ENCODE measurements at places on chromosomes 2 and 18. TPM values are rescaled to one million over a fixed set of nuclear protein-coding genes. Genes with fewer than 3 reads are reported as not detected.
A peak's percentile ranks its signal among the peaks of the same experiment; 100 is the strongest.

ATOH8 gene
- total RNA-seq, result 12.7 TPM

- peak; percentile 47 for DNase-seq
Measured at GRCh38 chr18:42028247-42028832, 73.3 kb downstream of the PIK3C3 start.

CACNB4 gene
- 0.30 TPM for total RNA-seq

GRCh38 chr2:152445791-152446201, 110.8 kb downstream of the FMNL2 start:
- peak; percentile 56 for DNase-seq

DNA sequence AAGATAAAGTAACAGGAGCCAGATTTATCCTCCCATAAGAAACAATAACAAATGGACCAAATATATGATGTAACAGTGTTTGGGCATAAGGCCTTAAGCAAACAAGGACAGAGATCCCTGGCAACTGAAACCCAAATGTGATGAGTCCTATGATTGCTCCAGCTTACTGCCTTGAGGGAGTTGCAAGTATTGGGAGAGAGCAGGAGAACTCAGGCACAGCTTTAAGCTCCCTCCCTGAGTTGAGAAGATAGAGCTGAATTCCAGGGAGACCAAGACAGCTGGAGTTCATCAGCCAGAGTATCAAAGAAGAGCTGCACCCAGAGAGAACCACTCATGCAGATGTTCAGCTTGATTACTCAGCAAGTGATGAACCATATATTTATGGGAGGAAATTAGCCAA, 814.5 kb upstream of the RAB6C start:
- DNase-seq, result no peak

- no peak for DNase-seq
Measured at GRCh38 chr2:68250652-68251186, 1.6 kb downstream of the PPP3R1 start.

SH3RF3 gene
- total RNA-seq, result 9.4 TPM

DNA sequence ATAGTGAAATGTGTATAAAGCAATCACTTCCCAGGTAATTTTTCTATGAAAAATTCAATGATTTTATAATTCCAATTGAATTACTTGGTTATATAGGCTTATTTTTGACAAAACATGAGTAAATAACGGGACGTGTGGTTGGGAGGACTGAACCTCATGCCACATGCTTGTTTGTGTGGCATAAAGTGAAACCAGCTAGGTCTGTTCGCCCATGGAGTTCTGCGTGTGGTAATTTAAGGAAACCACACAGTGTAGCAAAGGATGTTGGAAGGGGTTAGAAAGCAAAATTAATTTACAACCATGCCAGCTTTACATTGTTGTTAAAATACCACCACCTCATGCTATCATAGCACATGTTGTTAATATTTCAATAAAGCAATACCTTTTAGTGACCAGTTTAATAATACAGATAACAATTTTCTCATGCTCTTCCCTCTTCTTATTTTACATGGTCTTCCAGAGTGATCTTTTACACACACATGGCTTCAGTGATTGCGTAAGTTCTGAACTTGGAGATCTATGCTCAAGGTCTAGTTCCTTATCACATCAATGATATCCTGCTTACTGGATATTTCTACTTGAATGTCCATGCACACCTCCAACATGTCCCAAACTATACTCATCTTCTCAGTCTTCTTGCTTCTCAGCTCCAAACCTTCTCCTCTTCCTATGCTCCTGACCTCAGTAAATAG, 156.4 kb upstream of the ITGA4 start:
- DNase-seq, result no peak

CDH7 gene
- not detected for total RNA-seq

DNA sequence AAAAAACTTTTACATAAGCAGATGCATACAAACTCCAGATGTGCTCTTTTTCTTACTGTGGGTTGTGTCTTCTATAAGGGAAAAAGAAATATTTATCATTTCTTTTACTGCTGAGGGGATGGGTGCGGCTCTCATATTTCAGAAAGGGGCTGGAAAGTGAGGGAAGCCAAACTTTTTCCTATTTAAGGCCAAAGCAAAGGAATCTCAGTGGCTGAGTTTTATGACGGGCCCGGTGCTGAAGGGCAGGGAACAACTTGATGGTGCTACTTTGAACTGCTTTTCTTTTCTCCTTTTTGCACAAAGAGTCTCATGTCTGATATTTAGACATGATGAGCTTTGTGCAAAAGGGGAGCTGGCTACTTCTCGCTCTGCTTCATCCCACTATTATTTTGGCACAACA, at the start of gene COL3A1:
Gene COL3A1 (plus strand): TSS at position 210 of the 400 bp plus-strand sequence. CDS start 117 bp downstream, at position 327.
- peak; percentile 21 for DNase-seq

- no peak for DNase-seq
Measured at GRCh38 chr2:222232372-222232771, 66.4 kb downstream of the PAX3 start.

- no peak for DNase-seq
Measured at GRCh38 chr2:24454294-24454693, 36.8 kb upstream of the NCOA1 start.

- no peak for DNase-seq
Measured at GRCh38 chr2:120832296-120833070, 96.8 kb downstream of the GLI2 start.

FAM228A gene
- total RNA-seq, result not detected

- no peak for DNase-seq
Measured at GRCh38 chr2:121090088-121090715, 194.8 kb downstream of the TFCP2L1 start.

GRCh38 chr2:128448331-128449225, 129.9 kb upstream of the HS6ST1 start:
- no peak for DNase-seq

ASPRV1 gene
- total RNA-seq, result 0.15 TPM

DNA sequence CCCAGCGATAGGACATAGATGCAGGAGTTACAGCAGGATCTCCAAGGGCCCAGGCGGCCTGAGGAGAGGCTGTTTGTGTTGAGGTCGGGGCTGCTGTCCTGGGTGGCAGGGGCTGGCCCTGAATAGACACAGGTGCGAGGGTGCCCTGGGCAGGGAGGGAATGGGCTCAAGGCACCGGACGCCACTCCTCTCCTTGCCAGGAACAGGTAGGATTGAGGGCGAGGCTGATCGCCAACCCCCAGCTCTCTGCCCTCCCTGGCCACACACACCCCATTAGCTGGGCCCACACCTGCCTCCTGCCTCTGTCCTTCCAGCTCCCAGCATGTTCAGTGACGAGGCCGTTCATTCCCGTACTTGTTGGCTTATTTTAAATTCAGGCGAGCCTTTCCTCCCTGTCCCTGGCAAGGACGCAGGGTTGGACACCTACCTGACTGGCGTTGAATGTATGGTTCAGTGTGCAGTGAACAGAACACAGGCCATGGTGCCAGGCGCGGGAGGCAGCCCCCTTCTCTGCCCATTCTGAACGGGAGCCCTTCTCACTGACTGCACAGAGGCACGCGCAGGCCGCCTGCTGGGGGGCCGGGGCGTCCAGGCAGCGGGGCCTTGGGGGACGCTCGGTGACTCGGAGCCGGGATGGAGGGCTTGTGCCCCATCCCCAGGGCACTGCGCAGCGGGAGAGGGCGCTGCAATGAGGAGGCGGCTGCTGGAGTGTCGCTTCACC, 41.3 kb upstream of the SNED1 start:
- no peak for DNase-seq

GRCh38 chr2:86314125-86314524, 23.3 kb downstream of the REEP1 start:
- no peak for DNase-seq

GRCh38 chr18:45617284-45617683, 2.0 kb downstream of the SLC14A2 start:
- no peak for DNase-seq

DNA sequence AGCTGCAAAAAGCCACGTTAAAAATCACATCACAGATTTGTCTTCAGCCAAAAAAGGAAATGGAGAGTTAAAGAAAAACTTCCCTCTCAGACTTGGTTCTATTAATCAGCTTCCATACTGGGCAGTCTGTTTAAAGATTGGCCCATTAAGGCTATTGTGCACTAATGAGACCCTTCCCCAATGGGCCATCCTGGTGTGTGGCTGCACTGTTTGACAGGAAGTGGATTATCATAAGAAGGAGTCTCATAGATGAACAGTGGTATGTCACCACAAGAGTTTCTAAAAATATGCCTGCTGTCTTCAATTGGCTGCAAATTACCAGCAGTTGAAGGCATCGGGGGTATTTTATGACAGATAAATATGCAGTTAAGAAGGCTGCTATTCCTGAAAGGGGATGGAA, 247.6 kb upstream of the THSD7B start:
- DNase-seq, result no peak

DNA sequence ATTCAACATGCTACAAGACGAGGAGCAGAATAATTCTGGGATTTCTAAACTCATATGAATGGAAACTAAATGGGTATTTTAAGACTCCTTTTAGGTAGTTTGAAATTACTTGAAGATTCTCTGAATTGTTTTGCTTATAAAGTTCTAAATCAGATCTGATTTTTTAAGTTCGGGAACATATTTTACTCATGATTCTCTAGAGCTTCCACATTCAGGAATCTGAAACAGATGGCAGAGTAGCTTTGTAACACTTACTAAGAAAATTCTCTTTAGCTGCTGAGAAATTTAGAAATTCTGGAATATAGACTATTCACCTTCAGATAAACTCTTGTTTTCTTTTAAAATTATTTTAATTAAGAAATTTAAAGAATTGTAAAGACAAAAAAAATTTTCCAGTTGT, 13.7 kb downstream of the RBBP8 start:
- no peak for DNase-seq

DNA sequence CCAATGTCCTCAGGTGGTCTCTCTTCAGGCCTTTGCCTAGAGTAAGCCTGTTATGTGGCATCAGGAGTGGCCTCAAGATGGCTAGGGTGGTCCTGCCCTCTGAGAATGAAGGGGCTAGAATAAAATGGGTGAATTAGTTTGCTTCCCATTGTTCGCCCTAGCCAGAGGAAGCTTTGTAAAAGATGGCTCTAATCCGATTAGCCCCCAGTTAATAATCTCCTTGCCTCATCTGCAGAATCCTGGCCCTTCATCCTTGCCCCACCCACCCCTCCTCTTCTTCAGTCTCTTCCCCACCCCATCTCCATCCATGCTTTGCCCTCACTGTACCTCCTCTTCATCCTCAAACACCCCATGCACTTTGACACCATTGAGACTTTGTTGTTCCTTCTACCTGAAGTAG, 57.4 kb upstream of the LGALSL start:
- DNase-seq, result no peak

GRCh38 chr2:120394764-120395163, 48.8 kb downstream of the INHBB start:
- DNase-seq, result no peak

SUMO1 gene
- 102 TPM for total RNA-seq

DNA sequence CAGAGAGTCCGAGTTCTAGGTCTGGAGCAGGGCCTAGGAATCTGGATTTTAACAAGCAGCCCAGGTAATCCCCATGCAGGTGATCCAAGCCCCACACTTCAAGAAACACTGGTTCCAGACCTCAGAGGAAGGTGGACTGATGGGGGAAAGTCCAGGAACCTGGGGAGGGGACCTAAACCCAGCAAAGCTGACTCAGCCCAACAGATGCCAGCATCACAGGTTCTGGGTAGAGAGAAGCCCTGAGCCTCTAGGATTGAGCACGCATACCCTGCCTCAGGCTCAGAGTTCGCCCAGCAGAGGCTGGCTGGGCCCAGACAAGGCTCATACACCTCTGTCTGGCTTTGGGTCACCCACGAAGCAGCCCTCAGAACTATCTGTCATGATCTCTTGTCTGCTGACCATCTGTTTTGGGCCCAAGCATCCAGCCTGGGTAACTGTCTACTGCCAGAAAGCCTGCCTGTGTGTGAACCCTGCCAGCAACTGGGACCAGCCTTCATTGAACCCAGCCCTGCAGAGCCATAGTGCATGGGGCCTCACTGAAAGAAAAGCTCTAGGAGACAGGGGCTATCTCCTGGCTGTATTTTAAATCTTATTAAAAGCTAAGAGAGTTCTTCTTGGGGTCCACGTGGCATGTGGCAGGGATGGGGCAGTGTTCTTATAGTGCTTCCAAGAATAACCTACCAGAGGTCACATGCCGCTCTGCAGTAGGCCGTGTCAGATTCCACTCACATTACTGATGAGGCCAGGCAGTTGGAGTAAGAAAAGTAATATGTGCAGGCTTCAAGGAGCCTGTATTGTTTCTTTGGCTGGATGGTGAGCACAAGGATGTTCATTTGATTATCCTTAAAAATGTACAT, 7.4 kb downstream of the TMEM127 start:
- DNase-seq, result no peak

DNA sequence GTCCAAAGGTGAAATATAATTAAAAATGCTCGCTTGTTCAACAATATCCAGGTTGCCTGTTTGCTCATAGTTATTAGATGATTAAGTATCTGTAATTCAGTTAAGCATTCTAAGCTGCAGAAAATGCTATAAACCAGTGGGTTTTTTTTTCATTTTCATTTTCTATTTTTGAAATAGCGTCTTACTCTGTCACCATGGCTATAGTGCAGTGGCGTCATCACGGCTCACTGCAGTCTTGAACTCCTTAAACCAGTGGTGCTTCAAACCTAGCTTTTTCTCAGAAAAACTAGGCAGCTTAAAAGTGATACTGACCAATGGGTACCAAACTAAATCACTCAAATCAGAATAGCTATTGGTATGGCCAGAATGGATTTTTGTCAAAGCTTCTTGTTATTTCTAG, 925.2 kb downstream of the TSN start:
- DNase-seq, result no peak

DNA sequence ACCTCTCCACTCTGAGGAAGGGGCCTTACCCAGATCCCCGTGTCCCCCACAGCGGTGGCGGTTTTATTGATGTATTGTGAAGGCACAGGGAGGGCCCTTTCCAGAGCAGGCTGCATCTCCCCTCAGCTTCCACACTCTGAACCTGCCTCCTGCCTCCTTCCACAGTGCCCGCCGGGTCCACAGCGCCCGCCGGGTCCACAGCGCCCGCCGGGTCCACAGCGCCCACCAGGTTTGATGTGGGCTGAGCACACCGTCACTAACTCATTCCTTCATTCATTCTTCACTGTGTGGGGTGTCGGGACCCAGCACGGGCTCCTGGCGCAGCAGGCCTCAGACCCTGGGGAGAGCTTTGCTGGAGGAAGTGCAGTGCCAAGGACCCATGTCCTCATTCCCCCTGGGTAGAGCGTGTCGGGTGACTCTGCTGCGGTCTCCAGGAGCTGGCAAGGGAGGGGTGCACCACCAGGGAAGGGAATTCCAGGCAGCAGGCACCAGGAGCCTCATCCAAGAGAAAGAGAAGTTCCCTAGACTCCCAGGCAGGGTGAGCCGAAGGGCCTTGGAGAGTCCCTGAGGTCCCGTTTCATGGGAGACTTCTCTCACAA, 57.1 kb downstream of the HPCAL1 start:
- no peak for DNase-seq

HOXD8 gene
- 15.6 TPM for total RNA-seq

DNA sequence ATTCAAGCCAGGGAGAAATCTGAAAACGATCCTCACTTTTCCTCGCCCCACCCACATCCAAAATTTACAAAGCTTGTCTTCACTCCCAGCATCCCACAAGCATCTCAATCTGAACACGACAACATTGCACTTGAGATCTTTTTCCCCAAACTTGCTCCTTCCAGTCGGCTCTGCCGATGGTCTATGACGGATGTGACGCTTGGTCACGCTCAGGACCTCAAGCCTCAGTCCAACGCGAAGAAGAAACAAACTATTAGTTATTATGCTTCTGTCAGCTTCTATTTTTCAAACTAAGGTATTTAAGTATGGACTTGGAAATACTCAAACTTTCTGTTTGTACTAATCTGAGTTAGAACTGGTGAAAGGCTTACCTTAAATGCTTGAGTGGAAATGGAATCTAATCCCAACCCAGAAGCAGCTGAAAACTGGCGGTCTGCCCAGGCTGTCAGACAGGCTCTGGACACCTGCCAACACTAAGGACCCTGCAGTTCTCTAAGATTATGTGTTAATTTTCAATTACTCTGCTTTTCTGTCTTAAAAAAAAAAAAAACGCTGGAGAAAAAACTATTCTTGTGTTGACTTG, 132.1 kb upstream of the DNMT3A start:
- DNase-seq, result peak; percentile 74

All from endothelial cell of umbilical vein (primary cell).